ENCODE measurements at places on chromosomes 2 and 18.

- DNase-seq, result no peak
Measured at GRCh38 chr2:218904176-218904575, 23.5 kb downstream of the WNT10A start.

DNA sequence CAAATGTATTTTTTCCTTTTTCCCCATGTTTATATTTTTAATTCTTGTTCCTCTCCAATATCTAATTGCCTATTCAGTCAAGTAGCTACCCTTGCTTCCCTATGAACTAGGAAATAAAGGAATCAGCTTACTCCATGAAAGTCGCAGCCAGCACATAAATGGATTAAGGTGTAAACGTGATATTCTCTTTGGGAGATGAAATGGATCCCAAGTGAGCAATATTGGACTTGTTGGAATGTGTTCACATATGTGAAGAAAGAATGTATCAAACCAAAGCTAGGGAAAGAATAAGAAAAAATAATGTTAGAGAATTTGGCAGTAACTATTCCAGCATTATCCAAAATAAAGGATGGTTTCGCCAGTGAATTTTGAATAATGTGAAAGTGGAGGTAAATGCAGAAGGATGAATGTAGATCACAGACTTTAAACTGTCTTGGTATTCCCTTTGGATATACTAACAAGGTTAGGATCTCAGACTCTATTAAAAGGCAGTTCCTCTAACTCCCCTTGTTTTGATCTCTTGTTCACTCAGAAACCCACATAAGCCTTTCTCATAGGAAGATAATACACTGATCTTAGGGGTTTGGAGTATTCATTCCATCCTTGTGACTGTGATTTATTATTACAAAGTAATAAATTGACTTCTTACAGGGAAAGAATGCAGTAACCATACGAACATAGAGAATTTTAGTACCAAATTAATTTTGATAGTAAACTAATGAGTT is 208.1 kb downstream of the BABAM2 start:
- no peak for DNase-seq

DNA sequence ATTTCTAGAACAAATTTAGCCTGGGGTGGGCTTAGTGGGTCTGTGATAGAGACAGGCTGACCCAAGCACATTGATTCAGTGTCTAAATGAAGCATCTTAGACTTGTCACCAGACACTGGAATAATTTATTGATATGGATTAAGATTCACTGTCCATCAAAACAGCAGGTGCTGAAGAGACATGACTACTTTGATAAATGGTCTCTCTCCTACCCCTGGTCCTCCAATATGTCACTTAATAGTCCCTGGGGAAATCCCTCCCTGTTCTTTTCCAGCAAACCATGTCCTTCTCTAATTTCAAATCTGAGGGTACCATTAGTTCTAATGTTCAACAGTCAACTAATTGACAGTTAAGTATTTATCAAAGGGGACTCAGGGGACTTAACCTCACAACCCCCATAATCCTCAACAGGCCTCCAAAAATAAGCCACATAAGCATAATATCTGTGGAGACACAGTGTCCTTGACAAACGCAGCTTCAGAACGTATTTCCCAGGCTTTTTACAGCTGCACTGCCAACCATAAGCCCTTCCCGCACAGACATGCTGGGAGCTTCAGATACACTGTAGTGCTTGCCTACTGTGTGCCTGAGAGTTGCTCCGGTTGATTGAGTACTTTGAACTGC is 391.0 kb downstream of the THSD7B start:
- DNase-seq, result no peak

GRCh38 chr2:120396013-120396860 is 50.3 kb downstream of the INHBB start:
- no peak for DNase-seq

GRCh38 chr18:70649683-70650082 is 360.8 kb downstream of the SOCS6 start:
- DNase-seq, result no peak

GRCh38 chr2:38294597-38294996 is 82.5 kb downstream of the ATL2 start:
- DNase-seq, result no peak

DNA sequence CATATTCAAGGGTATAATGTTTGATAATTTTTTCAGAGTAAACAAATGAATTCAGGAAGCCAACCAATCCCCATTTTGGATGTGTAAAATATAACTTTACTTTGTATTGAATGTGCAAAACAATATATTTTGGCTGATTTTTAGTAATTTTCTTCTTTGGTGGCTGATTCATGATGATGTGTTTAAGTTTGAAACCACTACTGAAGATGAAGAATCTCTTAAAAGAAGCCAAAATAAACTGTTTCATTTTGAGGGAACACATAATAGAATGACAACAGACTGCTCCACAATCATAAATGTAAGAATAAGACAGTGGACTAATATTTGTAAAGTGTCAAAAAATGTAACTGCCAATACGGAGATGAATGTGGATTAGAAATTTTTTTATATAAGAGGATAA is 52.5 kb upstream of the TRIM43 start:
- DNase-seq, result no peak

DNA sequence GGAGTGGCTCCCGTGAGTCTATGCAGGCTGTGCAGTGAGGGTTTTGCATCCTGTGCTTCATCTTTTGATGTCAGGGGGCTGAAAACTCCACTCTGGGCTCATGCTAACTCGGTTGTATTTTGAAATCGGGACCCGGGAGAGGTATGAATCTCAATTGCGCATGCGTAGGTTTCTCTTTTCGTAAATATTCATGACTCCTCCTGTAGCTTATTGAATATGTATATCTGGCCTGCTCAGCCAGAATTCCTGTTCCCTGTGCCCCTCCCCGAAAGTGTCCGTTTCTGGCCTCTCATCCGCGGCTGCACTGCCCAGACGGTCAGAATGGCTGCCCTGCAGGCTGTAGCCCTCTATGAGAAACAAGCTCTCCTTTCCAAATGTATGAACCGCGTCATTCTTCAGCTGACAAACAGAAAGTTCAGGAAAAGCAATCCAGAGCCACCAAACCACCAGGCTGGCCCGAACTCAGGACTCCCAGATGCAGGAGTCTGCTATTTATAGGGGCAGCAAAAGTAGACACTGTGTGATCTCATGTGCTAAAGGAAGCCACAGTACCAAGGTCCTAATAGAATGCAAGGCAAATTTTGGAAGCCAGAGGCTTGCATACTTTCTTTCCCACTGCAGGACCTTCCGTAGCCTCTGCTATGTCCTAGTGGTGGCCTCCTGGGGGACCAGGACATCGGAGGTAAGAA is 41.7 kb downstream of the AKAIN1 start:
- no peak for DNase-seq

- no peak for DNase-seq
Measured at GRCh38 chr18:24195296-24196053, 56.6 kb downstream of the CABYR start.

DNA sequence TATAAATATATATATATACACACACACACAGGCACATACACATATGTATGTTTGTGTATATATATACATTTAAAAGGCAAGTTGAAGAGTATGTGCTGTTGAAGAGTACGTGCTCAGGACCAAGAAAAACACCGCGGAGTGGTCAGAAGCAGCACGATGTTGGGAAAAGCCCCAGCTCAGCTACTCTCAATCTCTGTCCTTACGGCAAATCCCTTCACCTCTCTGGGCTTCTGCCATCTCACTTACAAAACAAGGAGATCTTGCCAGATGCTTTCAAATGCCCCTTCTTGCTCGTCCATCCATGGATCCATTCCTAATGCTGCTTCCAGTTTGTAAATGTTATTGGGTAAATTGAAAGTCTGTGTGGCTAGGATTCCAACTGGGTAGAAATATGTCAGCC is 333.9 kb downstream of the BCL11A start:
- DNase-seq, result no peak

GRCh38 chr2:236180076-236180816 is 12.1 kb upstream of the GBX2 start:
- no peak for DNase-seq

DNA sequence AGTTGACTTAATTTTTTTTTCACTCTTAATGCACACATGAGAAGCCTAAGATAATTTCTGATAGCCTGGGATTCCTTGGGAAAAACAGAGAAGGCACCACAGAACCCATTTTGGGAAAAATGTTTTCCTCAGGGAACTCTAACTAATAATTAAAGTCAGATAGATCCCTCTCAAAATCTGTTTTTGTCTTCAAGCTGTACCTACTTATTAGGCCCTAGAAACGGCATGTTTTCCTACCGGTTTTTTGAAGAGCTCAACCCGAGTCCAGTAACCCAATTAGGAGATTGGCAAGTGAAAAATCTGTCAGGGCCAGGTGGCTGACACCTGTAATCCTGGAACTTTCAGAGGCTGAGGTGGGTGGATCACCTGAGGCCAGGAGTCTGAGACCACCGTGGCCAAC is 16.1 kb upstream of the PDK1 start:
- DNase-seq, result no peak

DNA sequence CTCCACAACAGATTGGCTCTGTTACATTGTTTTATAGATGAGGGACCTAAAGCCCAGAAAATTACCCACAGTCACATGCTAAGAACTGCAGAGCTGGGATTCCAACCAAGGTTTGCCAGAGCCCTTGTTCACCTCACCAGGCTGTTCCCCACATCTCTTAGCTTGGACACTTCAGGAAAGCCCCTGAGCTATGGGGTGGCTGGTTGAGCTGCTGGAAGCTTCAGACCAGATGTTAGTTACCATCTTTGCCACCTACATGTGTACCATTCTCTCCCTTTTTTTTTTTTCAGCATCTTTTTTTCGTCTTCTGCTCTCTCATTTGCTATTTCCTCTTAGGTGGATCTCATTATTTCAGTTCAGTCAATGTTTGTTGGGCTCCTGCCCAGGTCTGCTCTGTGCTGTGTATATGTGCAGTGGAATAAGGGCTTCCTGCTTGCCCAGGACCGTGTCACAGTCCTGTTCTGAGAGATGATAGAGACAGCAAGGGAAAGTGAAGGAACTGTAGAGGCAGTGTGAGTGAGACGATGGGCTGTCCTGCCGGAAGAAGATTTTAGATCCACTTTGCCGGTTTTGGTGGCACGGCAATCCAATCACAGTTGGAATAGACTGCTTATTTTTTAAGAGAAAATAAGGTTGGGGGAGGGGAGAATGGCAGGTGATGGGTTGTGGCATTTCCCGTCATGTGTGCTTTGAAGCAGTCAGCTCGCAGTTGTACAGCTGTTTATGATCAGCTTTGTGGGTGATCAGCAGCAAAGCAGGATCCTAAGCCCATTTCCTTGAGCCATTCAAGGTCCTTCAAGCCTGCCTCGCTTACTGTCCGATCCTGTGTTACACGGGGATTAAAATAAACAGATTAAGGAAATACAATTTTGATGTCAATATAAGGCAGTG is 152.6 kb downstream of the RTN4 start:
- DNase-seq, result no peak

DNA sequence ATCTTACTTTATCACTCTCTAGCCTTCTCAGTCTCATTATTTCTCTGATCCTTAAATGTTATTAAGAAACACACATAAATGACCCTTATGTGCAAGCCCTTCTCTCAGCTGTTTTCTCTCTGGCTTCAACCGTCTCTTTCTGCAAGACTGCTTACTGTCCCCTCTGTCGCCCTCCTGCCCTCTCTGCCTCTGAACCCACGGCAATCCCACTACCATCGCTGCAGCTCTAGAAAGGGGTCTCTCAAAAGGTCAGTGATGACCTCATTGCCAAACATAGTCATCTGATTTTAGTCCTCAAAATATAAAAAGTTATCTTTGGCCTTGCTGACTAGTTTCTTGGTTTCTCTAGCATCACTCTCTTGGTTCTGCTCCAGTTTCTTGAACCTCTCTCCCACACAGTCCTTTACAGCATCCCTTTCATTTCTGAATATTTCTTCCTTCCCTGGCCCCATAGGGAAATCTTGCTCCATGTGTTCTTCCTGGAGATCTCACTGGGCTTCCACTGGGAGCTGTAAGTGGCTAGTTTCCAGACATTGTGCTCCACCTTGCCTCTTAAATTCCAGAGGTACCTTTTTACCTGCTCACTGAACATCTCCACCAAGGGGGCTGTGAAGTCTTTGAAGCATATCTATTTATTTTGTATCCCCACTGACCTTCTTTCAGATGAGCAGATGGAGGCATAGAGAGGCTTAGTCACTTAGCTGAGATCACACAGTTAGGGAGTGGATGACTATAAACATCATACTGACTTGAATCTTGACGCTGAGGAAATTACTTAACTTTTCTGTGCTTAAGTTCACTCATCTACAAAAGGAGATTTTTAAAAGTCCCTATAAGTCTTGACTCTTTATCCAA is 96.2 kb downstream of the PDE1A start:
- no peak for DNase-seq

DNA sequence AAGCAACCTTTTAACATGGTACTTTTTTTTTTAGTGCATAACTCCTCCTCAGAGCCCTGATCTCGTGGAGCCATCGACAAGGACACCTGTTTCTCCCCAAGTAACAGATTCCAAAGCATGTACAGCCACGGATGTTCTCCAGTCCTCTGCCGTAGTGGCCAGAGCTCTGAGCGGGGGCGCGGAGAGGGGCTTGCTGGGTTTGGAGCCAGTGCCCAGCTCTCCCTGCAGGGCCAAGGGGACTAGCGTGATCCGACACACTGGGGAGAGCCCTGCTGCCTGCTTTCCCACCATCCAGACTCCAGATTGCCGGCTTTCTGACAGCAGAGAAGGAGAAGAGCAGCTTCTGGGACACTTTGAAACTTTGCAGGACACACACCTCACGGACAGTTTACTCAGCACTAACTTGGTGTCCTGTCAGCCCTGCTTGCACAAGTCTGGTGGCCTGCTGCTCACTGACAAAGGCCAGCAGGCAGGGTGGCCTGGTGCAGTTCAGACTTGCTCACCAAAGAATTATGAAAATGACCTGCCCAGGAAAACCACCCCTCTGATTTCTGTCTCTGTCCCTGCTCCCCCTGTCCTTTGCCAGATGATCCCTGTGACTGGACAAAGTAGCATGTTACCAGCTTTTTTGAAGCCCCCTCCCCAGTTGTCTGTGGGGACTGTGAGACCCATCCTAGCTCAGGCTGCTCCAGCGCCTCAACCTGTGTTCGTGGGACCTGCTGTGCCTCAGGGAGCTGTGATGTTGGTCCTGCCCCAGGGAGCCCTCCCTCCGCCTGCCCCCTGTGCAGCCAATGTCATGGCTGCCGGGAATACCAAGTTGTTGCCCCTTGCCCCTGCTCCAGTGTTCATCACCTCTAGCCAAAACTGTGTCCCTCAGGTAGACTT is 4.5 kb downstream of the KLF11 start:
- DNase-seq, result no peak

Data from stimulated activated CD4-positive, alpha-beta T cell treated with anti-CD3 and anti-CD28 coated beads, Interleukin-15, amount 100 ng/mL, for 1 hour (primary cell).